ENCODE measurements at places on chromosomes 3 and 15.
A peak's percentile ranks its signal among the peaks of the same experiment; 100 is the strongest.

DNA sequence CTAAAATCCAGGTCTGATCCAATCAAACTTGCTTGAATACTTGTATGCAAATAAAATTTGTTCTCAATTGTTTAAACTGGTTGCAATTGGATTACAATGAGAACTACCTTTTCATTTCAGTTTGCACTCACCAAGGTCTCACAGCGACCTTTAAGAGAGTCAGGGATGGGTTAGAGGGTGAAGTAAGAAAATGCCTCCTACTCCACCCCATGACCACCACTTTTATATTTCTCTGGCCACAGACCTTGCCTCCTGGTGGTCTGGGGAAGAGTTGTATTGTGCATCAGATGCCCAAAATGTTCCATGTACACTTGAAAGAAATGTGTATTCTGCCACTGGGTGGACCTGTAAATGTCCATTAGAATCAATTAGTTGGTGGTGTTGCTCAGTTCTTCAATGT lies 16.4 kb upstream of the THSD4 start:
- no peak for DNase-seq

DNA sequence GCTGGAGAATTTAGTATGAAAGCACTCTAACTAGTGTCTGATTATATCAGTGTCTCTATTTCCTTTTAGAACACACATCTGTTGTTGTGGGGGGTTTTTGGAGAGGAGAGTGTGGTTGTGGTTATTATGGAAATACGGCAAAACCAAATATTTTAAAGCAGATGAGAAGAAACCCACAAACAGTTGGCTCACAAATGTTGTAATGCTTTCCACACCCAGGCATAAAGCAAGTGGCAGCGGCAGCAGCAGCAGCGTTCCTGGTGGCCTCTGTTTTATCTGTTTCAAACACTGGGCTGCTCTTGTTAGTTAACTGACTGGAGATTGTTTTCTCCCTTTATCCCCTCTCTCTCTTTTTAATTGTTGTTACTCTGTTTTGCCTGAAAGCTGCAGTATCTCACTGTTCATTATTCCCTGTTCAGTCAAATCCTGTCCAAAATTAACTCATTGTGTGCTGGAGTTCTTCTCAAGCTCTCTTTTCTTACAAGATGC lies 1045.5 kb upstream of the NR2F2 start:
- peak; percentile 61 for DNase-seq

DNA sequence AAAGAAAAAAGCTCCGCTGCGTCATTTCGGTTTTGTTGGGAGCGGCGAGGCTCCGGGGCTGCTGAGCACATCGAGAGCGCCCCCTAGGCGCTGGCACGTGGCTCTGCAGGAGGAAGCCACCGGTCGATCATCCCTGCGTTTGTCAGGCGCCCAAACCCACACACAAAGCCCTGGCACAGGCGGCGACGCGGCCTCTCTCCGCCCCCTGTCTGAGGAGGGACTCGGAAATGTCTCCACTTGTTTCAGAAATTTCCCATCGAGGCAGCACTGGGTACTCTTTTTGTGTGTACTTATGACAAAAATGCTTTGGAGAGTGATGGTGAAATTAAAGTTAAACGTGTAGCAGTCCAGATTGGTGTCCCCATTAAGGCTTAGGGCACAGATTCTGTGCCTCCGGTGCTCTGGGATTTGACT lies 407.3 kb upstream of the ONECUT1 start:
- DNase-seq = peak; percentile 50

GRCh38 chr3:67290438-67290837 lies 292.3 kb downstream of the KBTBD8 start:
- no peak for DNase-seq

DNA sequence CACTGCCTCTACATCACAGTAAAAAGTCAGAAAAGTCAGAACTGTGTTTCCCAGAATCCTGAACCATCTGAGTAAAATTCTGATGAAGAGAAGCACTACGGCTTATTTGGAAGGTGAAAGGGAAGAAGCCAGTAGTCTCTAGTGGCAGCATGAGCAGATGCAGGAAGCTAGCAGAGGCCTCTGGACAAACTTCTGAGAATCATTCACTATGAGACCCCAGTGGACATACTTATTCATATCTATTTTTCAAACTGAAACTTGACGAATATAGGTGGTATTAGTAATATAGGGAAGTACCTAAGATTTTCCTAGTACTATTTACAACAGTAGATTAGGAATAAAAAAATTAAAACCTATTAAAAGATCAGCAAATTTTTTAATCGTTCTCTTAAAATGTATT lies 272.8 kb upstream of the TTC14 start:
- DNase-seq = no peak

GRCh38 chr3:146783446-146783845 lies 178.3 kb upstream of the PLSCR5 start:
- peak; percentile 9 for DNase-seq

DNA sequence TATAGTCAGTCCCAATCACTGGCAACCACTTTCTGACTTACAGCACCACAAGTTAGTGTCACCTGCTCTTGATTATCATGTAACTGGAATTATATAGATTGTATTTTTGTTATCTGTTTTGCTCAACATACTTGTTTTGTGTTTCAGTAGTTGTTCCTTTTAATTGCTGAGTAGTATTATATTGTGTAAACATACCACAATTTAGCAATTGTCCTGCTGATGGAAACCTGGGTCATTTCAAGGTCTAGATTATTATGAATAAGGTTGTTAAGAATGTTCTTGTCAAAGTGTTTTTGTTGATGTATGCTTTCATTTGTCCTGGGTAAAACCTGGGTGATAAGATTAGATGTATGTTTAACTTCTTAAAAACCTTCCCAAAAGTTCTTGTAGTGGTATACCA lies 82.1 kb upstream of the MELTF start:
- DNase-seq = no peak

GRCh38 chr3:58665405-58665804 lies 1.2 kb downstream of the FAM3D start:
- no peak for DNase-seq

GRCh38 chr15:62362608-62363007 lies 197.5 kb upstream of the C2CD4B start:
- peak; percentile 87 for DNase-seq

DNA sequence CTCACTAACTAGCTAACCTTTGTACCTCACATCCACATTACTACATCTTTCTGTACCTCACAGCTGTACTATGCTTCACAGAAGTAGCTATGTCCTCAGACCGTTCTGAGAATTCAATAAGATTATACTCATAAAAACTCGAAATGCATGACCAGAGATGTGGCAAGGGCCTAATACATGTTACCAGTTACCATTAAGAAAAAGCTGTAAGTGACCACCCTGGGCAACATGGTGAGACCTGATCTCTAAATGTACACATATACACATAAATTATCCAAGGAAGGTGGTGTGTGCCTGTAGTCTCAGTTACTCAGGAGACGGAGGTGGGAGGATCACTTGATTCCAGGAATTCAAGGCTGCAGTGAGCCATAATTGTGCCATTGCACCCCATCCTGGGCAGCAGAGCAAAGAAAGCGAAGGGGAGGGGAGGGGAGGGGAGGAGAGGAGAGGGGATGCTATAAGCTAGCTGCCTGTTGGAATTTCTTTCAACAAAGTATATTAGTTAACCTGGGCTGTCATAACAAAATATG lies 482.6 kb upstream of the ZNF717 start:
- DNase-seq = no peak

DNA sequence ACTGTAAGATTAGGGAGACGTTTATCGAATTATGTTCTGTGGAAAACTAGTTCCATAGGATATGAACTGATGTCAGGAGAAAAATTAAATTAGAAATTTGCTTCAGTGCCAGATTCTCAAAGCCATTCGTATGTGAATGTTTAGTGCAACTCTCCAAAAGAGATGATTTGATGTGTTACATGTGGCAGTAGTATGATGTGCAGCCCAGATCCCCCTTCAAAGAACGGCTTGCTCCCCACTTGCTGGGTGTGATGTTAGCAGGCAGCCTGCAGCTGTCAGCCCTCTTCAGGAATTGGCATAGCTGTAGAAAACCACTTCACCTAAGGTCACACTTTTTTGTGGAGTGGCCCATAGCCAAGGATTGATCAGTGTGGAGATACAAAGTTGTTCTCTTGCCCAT lies 127.0 kb upstream of the CCDC54 start:
- DNase-seq = no peak

DNA sequence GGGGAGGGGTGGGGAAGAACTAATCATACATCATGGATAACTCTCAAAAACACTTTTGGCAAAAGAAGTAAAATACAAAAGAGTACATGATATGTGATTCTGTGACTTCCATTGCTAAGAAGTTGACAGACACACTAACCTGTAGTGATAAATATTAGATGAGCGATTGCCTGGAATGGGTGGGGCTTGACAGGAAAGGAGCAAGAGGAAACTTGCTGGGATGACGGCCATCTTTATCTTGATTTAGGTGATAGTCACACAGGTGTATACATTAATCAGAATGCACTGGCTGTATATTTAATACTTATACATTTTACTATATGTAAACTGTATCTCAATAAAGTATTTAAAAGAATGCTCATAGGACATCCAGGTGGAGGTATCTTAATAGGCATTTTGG lies 13.1 kb downstream of the PARL start:
- DNase-seq = no peak

DNA sequence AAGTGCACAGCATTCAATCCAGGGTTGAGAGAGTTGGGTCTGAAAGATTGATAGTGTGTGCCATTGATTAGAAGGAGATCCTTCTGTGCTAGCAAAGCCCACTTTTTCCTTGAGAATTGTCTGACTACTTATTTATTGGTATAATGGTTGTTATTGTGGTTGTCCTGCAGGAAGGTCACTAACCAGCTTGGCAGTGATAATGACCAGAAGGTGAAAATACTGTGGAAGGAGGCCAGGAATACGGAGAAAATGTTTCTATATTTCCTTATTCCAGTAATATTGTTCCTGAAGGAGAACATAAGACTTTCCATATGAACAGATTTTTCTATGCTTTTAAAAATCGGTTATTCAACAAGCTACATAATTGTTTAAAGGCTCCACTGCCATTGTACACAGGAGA lies 115.8 kb upstream of the CTDSPL start:
- no peak for DNase-seq

GRCh38 chr3:51684971-51685751 lies 14.1 kb downstream of the TEX264 start:
- DNase-seq = no peak

DNA sequence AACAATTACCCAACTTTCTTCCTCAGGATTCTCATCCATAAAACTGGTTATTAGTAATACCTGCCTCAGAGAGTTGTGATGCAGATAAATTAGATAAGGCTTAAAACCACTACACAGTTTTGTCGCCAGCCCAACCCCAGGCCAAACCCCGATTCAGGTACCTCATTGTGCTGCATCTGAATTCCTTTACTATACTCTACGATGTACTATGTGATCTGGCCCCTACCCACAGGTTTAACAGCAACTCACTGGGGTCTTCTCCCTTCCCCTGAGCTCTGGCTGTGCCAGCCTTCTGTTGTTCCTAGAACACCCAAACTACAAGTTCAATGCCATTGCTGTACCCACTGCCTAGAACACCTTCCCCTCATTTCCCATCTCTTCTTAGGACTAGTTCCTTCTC lies 64.6 kb downstream of the MYO5A start:
- no peak for DNase-seq

DNA sequence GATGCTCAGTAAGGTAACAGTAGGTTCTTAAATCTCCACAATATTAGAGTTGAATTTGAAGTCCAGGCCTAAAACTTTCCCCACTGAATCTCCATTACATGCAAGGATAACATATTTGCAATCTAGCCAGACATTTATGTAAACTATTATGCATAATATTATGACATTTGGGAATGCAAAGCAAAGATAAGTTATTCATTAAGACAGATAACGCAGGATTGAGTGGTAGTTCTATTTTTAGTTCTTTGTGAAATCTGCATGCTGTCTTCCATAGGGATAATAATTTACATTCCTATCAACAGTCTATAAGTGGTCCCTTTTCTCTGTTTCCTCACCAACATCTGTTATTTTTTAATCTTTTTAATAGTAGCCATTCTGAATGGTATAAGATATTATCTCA lies 333.5 kb downstream of the AGBL1 start:
- DNase-seq = no peak

DNA sequence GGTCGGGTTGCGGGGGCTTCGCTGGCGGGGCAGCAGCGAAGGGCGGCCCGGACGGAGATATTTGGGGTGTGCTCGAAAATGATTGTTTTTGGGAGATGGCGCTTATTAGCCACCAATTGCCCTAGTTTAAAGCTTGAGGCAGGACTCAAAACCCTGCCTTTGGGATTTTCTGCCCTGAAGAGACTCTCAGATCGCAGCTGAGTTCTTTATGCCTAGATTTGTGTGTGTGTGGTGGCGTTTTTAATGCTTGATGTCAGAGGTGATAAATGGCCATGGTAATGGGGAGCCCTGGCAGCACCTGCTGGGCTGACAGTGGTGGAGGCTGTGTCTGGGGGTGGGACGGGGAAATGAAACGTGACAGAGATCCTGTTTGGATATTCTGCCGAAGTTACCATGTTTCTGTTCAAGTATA lies 604 bp downstream of the KCTD6 start:
- no peak for DNase-seq

- no peak for DNase-seq
Measured at GRCh38 chr3:171307046-171307585, 153.1 kb downstream of the TNIK start.

- no peak for DNase-seq
Measured at GRCh38 chr15:39331584-39331983, 249.3 kb upstream of the THBS1 start.

Measured in fibroblast of mammary gland (primary cell).